ENCODE measurements at places on chromosomes 4 and X.
A peak's percentile ranks its signal among the peaks of the same experiment; 100 is the strongest.

- no peak for DNase-seq
Observed at GRCh38 chrX:53211391-53211978, 13.5 kb downstream of the KDM5C start.

GRCh38 chr4:98838977-98839618 is 89.8 kb downstream of the EIF4E start:
- no peak for DNase-seq

- no peak for DNase-seq
Observed at GRCh38 chr4:60366661-60367060, 833.5 kb upstream of the ADGRL3 start.

DNA sequence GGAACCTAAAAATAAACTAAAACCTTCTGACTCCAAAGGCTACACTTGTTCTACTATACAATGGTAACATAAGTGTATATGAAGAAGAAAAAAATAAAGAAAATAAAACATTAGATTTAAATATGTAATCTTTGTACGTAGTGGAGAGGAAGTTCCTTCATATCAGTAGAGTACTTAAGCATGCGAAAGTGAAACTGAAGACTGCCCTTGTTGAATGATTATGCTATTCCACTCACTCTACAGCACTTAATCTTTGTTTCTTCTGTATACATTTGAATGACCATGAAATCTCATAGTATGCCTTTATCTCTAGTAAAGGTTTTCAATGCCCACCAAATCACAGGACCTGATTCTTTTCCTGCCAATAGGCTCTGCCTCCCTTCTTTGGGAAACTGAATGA is 78.9 kb downstream of the NDST3 start:
- DNase-seq, result no peak

- DNase-seq, result peak; percentile 80
Observed at GRCh38 chrX:119729408-119730201, 28.8 kb upstream of the SOWAHD start.

DNA sequence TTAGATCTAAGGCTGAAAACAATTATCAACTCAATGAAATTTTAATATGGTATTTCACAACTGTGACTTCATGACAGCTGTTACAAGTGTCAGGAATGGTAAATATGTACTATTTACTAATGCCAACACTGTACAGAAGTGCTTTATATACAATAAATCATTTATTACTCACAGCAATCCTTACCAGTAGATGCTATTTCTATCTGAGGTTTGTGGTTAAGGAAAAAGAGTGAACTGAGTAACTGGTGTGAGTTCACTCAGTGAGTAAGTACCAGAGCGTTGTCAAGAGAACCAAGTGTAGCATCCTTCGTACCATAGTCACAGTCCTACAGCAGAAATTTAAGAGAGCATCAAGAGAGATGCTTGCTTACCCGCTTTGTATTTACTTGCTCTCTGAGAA is 23.3 kb downstream of the MTHFD2L start:
- no peak for DNase-seq

DNA sequence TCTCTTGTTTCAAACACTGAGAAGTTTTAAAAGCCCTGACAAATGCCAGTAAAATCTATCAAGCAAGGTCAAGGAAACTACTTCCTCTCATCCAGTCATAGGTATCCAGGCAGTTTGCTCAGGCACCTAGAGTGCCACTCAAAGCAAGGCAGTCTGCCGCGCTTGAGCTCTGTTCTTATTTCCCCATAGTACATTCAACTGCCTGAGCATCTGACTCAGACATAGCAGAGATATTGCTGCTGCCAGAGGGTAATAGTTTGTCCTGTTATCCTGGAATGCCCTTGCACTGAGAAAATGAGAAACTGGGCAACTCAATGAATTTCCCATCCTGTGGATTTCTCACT is 16.1 kb upstream of the ATP8A1 start:
- DNase-seq, result peak; percentile 10

- no peak for DNase-seq
Observed at GRCh38 chr4:78602334-78602733, 50.8 kb downstream of the ANXA3 start.

DNA sequence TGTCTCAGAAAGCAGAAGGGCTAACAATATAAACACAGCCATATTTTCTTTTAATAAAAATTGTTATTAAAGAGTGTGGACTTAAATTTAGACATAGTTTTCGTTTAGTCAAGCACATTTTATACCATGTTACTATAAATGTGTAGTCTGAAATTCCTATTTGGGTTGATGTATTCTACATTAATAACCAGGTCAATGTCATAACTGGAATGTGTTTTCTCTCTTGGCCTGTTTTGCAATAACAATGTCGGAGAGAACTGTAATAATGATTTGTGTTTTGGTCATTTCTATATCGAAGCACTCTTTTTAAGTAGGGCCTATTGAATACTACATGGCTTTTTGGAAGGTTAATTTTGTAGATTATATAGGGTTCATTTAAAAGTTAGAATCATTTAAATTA is 5.5 kb downstream of the USO1 start:
- no peak for DNase-seq

DNA sequence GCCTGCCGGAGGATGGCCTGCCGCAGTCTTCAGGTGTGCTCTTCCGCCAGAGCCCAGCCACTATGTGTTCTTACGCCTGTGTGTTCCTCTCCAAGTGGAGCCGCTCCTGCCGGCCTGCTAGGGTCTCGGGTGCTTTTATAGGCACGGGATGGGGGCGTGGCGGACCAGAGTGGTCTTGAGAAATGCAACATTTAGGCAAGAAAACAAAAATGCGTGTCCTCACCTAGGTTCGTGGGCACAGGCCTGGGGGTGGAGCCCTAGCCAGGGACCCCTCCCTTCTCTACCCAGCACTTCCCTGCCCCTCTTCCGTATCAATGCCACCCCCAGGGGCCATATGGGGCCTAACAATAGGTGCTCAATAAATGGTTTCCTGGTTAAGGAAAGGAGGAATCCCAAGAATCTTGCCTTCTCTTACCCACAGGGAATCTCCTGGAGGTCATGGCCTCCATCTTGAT is 34.4 kb upstream of the LRBA start:
- DNase-seq, result no peak

DNA sequence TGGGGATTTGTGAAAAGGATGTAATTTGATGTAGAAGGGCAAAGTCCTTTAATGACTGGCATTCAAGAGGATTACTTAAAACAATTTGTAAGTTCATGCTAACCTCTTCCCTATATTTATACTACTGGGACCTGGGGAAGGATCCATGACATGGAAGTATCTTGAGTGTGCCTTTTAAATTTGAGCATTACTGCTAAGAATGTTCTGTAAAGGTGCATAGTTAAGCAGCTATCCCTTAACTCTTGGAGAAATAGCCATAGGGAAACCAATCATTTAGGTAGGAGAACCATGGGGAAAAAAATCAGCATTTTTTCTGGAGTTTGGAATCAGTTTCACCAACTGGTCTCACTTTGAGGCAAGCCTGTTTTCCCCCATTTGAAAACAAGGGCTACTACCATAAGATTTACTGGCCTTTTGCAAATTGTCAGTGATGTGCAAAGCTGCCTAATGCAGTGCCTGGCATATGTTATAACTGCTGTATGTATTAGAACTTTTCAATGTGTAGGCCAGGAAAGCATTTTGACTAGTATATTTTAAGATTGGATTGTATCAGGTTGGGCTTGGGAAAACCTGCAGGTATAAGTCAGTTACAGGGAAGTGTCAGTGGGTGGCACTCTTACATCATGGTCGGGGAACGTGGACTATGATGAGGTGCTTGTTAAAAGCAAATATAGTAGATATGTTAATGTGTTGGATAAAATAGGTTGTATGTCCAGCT is 72.1 kb downstream of the PRSS12 start:
- DNase-seq, result peak; percentile 56

- no peak for DNase-seq
Observed at GRCh38 chr4:153987291-153987690, 198.4 kb upstream of the SFRP2 start.

DNA sequence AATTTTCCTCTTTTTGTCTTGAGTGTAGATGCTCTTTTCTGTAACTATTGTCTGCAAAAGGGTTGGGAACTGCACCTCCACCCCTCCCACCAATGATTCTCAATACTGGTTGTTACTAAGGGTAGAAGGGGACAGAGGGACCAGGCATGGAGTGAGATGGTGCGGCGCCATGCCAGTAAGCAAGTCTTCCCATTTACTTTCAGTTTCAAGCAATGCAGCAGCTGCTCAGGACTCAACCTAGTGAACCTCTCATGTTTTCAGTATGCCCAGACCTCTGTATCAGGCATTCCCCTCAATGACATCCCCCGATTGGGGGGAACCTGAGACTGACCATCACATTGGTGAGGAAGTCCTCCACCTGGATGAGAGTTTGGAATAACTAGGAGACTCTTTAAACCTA is 41.5 kb downstream of the ZNF81 start:
- DNase-seq, result no peak

GRCh38 chr4:146062340-146062739 is 113.2 kb upstream of the LSM6 start:
- DNase-seq, result no peak

DNA sequence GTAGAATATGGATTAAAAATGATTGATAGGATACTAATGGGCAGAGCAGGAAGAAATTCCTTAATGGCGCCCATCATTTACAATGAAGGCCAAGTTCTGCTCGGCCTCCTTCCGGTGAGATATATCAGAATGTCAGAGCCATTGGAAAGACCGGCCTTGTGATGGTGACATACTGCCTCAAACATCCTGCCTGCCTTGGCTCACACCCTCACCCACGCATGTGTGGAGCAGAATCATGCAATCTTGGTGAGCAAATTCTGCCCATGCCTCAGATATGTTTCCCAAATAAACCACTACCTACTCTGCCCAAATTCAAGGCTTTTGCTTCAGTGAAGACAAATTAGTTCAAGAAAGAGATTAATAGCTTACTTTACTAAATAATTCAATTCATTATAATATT is 163.3 kb downstream of the MID1 start:
- DNase-seq, result no peak

DNA sequence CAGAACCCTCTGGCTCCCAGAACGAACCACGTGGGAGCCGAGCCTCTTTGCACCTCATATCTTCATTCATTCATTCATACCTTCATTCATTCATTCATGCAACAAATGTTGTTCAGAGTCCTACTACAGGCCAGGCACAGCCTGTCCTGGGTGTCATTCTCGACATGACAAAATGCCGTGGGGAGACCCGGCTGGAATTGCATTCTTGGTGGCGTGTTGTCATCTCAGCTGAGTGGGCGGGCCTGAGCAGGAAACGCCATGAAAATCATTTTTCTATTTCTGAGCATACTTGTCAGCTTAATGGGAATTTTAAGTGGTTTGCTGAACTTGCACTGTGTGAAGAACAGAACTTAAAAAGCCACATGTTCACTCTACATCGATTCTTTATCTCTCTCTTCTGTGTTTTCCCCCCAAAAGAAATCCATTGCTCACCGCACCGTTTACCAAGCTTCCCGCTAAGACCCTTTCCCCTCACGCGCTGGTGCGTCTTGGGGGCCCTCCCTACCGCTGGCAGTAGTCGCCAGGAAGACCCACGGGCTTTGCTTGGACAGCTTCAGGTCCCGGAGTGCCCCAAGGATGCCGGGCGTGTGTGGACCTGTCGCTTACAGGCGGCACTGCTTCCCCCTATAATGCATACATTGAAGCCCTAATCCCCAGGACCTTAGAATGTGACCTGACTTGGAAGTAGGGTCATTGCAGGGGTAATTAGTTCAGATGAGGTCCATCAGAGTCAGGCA is 41.6 kb upstream of the HMX1 start:
- no peak for DNase-seq

DNA sequence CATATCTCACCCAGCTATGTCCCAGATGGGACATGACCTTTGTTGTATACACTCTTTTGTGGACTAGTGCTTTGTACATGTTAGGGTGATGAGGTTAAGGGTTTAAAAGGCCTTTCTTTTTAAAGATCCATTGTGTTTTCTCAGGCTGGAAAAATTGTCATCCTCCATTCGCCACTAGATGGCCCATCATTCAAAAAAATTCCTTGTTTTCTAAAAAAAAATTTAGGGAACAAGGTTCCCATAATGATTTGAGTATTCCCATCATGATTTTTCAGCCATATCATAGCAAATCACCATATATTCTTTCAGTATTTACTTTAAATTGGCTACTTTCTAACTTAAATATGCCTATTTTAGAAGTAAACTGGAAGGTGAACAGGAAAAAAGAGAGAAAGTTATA is 91.9 kb upstream of the TMEM164 start:
- no peak for DNase-seq

DNA sequence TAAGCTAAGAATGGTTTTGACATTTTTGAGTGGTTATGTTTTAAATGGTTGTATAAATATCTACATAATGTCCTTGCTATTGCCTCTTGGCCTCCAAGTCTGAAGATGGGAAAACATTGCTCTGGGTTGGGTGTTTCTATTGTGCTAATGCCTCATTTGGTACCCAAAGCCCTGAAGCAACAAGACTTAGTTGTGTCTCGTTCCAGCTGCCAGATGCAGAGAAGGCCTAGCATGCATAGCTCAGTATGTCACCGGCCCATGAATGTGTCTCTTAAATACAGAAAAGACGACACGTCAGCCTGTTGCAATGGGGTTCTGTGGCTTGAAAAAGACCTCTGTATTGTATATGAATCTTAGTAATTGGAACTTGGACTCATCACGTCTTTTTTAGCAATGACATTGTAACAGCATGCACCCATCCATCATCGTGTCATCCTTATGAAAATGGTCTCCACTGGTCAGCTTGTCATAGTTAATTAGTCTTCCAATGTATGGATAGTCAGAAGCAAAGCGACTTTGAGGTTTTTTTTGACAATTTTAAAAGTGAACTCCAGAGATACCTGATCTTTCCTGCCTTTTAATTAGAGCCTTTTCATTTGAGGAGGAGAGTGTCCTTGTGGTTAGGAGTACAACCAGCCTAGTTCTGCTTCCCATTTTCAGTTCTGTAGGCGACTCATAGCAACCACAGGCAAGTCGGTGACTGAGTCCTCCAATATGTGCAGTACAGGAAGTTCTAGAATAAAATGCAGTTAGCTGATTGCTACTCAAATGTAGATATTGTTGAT is 126.4 kb upstream of the GATB start:
- DNase-seq, result no peak

- peak; percentile 45 for DNase-seq
Observed at GRCh38 chr4:120156120-120156718, 89.6 kb upstream of the MAD2L1 start.

- DNase-seq, result no peak
Observed at GRCh38 chr4:79652738-79653137, 244.7 kb upstream of the GK2 start.

GRCh38 chr4:70946939-70947338 is 44.8 kb downstream of the MOB1B start:
- no peak for DNase-seq

DNA sequence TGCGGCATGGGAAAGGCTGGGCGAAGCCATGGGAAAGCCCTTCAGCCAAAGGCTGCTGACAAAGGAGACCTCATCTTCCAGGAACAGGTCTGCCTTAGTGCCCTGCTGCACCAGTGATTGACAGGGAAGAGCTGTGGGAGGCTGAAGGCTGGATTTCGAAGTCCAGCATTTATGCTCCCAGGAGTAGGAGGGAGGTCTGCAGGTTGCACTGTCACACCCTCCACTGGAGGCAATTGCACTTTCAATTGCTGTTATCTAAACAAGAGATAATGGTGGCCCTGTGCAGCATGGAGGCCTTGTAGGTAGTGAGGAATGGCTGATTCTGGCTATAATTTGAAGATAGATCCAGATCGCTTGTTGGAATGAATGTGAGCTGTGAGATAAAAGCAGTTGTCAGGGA is 43.7 kb downstream of the FAM114A1 start:
- DNase-seq, result no peak

Data from CD4-positive, alpha-beta T cell treated with Interleukin-17A for 4 hours (primary cell).